ENCODE measurements at places on chromosomes 2 and 18.

DNA sequence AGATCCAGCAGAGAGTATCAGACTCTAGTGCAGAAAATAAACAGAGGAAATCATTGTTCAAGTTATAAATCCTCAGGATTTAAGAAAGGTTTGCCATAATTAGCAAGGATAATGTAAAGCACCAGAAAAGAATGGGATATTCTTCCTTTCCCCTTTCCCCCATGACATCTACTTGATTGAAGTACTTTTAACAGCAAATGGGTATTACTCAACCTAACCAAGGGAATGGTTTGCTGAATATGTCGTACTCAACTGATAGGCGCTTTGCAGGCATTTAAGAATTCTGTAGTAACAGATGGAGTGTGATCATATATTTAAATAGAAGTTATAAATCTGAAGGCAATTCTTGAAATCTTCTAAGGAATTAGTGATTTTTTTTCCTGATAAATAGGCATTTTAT lies 2.7 kb downstream of the APCDD1 start:
- DNase-seq: no peak

GRCh38 chr2:132252894-132253264 lies 91.1 kb upstream of the ANKRD30BL start:
- no peak for DNase-seq

DNA sequence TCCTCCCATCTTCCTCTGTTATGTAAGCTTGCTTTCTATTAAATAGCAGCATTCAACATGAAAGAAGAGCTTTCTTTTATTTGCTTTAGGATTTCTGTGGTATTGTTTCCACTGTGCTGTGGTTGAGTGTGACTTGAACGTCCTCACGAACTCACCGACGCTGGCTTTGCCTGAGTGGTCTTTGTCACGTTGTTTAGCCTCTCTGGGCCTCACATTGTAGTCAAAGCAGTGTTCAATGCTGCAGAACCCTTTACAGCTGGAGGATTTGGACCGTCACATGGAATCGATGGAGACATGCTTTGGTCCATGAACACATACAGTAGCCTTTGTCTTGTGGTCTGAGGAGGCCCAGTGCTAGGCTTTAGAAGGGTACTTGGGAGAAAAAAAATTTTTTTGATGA lies 66.3 kb downstream of the TANC1 start:
- DNase-seq: no peak

GRCh38 chr2:208049006-208049405 lies 23.7 kb upstream of the PLEKHM3 start:
- DNase-seq: no peak
